Suppressor macrophage treated with lipopolysaccharide for 1 hour (primary cell): ENCODE measurements at places on chromosomes 1 and 21.

GRCh38 chr1:80825067-80825466, 975.7 kb upstream of the ADGRL2 start:
- no peak for DNase-seq

- no peak for DNase-seq
Measured at GRCh38 chr1:89802051-89802450, 18.8 kb upstream of the LRRC8D start.

DNA sequence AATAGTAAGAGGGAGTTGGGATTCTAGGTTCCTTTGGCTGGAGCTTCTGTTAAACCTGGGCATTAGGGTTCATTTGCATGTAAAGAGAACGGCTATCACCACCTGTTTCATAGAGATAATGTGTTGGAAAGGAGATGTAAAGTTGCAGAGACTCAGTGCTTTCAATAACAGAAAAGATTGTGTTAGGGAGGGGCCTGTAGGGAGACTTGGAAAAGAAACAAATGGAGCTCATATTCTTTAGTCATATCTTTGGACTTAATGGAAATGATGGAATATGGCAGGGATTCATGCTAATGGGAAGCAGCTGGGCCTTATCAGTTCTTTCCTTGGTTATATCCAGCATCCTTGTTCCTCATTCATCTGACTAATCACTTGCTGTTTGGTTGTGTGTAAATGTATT, 144.9 kb downstream of the CD247 start:
- DNase-seq: no peak

DNA sequence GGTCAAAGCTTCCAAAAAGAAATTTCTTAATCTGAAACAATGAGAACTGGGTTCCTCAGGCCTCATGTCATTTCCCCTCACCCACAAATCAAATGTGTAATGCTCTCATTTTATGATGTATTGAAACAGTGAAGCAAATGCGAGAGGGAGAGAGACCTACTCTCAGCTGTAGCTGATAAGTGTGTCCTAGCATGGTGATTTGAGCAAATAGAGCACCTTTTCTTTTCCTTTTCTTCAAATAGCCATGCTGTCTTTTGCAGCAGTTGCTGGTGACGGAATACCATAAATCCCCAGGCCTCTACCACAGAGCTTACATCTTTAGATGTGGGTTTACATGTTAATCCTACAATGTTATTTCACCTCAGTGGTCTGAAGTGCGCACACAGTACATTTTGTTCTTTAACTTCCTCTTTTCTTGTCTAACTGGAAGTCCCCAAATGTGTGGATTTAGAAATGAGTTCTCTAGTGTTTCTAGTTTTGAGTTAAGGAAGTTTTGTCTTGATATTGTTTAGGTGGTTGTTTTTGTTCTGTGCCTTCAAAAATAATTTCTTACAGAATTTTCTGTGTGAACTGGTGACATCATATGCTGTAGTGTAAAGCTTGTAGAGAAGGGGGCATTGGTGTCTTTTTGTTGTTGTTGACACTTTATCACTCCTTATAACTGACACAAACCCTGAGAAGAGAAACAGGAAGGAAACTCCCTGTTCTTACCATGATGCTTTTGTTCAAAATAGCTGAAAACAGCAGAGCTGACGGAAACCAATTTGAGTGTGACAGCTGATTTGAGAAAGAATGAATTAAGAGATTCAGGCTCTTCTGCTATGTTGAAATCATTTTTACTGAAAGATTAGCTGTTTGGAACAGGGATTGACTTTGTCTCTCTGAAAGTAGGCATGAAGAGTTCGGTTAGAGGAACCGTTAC, 12.2 kb downstream of the SMAP2 start:
- peak; percentile 81 for DNase-seq

DNA sequence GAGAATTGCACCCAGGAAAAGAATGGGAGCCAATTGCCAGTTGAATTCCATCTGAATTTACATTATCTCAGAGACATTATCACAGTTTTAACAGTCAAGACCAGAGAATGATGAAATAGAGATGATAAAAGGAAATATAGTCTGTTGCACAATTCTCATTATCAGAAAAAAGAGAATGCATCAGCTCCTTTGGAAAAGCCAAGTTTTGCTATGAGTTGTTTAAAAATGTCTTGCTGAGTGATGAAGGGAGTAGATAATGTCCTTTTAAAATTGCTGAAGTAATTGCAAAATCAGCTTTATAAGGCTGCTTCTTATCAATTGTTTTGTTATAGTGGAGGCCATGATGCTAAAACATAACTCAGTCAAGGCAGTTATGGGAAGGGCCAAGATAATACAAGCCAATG, 37.9 kb upstream of the EEIG2 start:
- DNase-seq: no peak

GRCh38 chr1:27606708-27607238, 2.8 kb upstream of the AHDC1 start:
- peak; percentile 58 for DNase-seq

DNA sequence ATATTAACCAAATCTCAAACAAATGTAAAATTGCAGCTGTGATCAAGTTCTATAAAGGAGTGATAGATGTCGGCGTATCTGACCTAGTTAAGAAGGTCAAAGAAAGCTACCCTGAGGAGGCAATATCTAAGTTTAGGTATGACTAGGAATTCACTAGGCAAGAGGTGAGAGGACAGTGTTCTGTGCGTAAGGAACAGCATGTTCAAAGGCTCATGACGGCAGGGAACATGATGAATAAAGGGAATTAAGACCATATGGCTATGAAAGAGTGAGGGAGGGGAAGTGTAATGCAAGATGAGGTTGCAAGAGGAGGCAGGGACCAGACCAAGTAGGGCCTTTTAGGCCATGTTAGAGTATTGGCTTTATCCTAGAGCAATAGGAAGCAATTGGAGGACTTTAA, 8.6 kb downstream of the LIX1L start:
- DNase-seq: no peak

DNA sequence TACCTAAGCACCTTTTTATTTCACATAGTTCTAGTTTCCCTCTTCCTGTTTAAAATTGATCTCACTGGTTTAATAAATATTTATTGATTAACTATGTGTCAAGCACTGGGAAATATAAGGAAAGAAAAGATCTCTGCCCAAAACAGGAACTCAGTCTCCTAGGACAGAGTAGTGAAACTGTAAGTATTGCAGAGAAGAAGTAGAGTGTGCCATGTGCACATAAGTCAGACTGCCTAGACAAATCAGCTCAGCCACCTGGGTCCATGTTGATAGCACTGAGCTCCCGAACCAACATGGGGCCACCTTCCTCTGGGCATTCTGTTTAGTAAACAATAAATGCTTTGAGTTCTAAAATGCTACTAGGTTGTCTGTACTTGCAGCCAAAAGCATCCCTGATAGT, 9.8 kb upstream of the SSX2IP start:
- peak; percentile 44 for DNase-seq
